ENCODE measurements at places on chromosomes 6 and 20. TPM values are rescaled to one million over a fixed set of nuclear protein-coding genes. Genes with fewer than 3 reads are reported as not detected.
A peak's percentile ranks its signal among the peaks of the same experiment; 100 is the strongest.

DNA sequence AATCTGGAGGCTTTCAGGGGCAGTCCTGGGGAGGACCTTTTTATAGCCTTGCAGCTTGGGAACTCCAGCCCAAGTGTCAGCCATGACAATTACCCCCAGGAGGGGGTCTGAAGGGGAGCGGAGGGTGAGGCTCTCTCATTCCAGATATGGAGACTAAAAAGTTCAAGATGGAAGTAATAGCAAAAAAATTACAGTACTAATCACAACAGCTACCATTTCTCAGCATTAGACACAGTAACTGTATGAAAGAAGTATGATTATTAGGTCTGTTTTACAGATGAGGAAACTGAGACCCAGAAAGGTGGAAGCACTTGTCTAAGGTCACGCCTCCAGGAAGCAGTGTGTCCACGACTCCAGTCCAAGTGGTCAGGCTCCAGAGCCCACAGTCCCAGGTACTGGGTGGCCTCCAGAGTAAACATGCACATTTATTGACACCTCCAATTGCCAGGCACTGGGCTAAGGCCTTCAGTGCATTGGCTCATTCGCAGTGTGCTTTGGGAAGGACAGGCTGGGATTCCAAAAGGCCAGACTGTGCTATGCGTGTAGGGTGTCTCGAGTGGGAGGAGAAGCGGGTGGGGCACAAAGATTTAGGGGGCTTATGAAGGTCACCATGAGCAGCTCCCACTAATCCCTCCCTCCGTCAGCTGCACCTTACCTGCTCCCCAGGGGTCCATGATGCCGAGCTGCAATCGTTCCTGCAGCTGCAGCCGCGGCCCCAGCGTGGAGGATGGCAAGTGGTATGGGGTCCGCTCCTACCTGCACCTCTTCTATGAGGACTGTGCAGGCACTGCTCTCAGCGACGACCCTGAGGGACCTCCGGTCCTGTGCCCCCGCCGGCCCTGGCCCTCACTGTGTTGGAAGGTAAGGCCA lies 2.3 kb downstream of the NRSN2 start:
- no peak for DNase-seq

GRCh38 chr20:58642441-58642840 lies 8.6 kb upstream of the STX16 start:
- DNase-seq = no peak

- DNase-seq = peak; percentile 23
Observed at GRCh38 chr20:36830791-36831691, 44.9 kb upstream of the TLDC2 start.

DNA sequence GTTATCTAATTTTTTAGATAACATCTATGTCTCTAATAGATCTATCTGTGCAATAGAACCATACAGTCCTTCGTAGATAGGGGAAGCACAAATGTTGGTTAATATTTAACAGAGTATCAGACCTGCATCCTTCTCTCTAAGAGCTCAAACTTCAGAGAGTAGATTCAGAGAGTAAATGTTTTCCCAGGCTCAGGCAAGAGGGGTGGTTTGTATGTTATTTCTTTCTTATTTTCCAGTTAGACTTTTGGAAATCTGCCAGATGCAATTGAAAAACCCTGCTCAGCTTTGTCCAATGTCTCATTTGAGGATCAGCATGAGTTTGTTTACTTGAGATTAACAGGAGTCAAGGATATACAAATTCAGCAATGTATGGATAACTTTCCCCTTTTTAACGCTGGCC lies 361.9 kb downstream of the BCKDHB start:
- DNase-seq = no peak

GRCh38 chr6:2196079-2196679 lies 49.2 kb downstream of the GMDS start:
- DNase-seq = peak; percentile 61

DNA sequence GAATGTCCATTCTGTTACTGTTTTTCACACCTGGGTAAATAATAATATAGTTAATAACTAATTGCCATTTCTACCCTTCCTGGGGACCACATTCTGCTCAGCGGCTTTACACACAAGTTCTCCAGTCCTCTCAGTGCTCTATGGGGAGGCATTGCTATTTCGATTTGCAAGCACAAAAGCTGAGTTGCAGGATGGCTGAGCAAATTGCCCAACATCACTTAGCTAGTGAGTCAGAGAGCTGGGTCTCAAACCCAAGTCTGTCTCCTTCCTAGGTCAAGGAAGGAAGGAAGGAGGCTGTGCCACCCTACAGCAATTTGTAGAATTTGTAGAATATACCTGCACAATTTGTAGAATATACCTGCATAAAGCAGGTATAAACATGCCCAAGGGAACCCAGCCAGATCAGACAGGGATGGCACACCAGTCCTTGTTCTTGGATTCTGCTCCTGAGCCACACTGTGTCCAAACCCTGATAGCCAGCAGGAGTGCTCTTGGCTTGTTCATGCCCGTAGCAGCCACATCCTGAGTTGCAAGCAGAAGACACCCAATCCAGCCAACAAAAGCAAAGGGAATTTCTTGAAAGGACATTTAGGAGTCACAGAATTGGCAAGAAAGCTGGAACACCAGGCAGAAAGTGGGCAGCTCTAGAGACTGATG lies 56.9 kb downstream of the LY86 start:
- DNase-seq = no peak

DNA sequence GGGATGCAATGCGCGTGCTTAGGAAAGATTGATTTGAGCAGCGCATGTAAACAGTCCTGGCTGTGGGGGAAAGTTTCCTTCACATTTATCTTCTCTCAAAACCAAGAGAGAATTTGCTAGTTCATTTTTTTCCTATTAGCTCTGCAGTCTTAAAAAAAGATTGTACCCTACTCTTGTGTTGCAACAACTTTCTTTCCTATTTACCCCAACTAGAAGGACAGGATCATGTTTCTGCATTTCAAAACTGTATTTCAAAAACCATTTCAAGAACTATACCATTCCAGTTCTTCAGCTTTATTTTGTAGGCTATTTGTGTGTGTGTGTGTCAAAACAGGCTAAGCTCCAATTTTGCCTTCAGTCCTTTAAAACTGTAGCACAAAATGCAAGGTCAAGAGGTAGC lies 473.1 kb downstream of the KIF16B start:
- no peak for DNase-seq

GRCh38 chr6:42598300-42598699 lies 34.5 kb downstream of the UBR2 start:
- DNase-seq = no peak

DNA sequence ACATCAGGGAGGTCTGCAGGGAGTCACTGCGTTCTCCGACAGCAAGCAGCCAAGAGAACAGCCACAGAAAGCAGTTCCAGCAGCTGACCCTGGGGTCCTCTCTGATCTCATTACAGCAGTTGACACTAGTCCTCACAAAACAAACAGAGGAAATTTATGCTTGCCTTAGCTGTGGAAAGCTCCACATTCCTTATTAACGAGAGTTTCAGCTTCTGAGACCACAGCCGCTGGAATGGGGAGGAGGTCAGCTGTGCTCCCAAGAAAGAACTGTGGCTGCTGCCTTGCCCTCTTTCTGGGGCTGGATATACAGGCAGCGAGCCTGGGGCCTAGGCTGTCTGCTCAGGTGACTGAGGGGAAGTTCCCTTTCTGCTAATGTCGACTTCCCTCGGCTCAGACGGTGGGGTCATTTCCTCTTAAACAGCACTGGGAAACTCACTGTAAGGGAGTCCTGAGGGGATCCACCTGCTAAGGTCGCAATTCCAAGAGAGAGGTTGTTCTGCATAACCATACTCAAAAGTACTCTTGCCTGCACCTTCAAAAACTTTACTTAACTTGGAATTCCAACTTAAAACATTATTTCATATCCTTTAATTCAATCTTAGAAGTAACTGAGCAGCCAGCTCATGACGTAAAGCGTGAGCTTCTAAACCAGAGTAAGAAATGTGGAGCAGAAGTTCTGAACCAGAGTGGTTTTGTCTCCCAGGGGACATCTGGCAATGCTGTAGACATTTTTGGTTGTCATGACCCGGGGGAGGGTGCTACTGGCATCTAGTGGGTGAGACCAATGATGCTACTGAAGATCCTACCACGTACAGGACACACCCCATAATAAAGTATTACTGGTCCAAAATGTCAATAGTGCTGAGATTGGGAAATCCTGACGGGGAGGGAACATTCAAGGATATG lies 80.3 kb downstream of the BACH2 start:
- DNase-seq = peak; percentile 35

DNA sequence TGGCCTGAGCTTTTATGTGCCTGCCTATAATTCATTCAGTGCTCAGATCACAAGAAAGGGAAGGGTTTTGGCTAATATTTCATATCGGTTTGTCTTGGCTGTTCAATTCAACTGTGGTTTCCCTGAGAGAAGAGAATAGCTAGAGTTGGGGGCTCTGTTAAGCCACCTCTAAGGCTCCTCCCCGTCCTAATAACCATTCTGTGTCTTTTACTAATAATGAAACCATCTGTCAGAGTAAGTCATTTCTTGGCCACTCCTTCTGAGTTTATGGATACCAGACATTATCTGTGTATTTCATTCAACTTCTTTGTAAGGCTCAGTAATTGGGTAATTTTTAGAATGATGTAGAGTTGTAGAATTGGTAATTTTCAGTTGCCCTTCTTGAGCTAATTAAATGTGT lies 5.2 kb downstream of the STX11 start:
- no peak for DNase-seq

DNA sequence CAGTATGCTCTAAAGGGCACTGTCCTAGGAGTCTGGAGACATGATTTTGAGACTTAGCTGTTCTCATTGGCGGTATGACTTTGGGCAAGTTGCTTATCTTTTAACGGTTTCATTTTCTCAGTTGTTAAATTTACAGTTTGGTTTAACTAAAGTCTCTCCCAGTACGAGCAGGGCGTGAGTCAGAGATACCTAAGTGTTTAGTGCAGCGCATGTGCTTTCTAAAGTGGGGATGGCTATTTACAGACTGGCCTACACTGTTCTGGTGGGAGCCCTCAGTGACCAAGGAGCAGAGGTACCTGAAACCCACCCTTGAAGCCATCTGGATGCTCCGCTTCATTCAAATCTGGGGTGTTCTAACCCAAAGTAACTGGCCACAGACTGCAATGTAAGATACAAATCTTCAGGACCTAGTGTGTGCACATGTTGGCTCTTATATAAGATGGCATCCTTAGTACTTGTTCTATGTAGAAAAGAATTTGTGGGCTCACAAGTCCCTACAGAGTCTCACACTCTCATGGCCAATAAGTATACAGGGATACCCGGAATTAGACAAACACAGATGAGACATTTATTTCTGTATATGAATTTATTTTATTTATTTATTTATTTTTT lies 10.7 kb downstream of the MSH5 start:
- peak; percentile 66 for DNase-seq

GRCh38 chr6:138226700-138227315 lies 8.5 kb upstream of the PBOV1 start:
- no peak for DNase-seq

GRCh38 chr6:135224037-135224647 lies 43.0 kb downstream of the MYB start:
- no peak for DNase-seq

DNA sequence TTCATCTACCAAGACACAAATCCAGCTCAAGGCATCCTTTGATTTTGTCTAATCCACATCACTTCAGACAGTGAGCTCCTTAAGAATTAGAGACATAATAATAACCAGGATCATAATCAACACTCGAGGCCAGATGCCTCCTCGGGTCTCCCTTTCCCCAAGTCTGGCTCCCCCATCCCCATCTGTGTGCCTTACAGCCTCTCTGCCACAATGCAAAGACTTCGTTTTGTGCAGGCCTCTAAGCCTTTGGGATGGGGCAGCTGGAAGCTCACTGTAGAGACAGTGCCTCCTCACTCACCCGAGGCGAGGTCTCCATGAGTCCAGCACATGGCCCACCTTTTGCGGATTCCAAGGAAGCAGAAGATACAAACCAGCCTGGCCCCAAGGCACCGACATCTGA lies 30.3 kb downstream of the LRFN2 start:
- no peak for DNase-seq

GRCh38 chr6:158569036-158569435 lies 9.1 kb downstream of the TMEM181 start:
- no peak for DNase-seq

GRCh38 chr6:52543262-52543661 lies 33.6 kb downstream of the TRAM2 start:
- DNase-seq = peak; percentile 68

DNA sequence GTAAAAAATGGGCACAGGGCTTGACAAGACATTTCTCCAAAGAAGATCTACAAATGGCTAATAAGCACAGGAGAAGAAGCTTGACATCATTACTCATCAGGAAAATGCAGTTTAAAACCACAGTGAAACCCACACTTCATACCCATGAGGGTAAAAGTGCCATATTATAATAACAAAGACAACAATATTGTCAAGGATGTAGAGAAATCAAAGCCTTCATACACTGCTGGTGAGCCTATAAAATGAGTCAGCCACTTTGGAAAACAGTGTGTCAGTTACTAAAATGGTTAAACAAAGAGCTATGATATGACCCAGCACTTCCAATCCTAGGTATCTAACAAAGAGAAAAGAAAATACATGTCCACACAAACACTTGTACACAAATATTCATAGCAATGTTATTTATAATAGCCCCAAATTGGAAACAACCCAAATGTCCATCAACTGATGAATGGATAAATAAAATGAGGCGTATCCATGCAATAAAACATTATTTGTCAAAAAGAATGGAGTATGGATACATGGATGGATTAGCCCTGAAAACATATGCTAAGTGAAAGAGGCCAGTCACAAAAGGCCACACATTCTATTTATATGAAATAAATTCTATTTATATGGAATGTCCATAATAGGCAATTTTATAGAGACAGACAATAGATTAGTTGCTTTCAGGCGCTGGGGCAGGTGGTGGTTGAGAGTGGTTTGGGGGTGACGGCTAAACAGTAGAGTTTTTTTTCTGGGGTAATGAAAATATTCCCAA lies 11.5 kb upstream of the IL20RA start:
- no peak for DNase-seq

- peak; percentile 35 for DNase-seq
Observed at GRCh38 chr6:127561660-127562059, 15.3 kb upstream of the C6orf58 start.

DNA sequence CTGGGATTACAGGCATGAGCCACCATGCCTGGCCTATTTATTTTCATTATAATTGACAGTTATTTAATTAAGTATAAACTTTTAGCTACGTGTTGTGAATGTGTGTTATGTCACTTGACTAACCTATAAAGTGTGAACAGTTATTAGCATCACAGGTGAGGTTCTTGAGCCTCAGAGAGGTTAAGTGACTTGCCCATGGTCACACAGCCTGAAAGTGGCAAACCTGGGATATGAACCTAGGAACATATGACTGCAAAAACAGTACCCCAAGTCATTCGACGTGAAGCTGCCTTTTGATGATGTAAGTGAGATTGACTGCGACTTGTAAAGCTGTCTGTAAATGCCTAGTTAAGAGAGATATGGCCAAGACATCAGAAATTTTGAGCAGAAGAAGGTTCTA lies 77.9 kb upstream of the SALL4 start:
- DNase-seq = no peak

Gene PGC
- total RNA-seq = not detected

Gene ZMYND8
- 24.0 TPM for total RNA-seq

Gene CALHM6
- 0.83 TPM for total RNA-seq

Gene RGS17
- total RNA-seq = 1.7 TPM

Gene CCN5
- not detected for total RNA-seq

Gene LHFPL5
- total RNA-seq = not detected

Gene CST4
- total RNA-seq = not detected

Gene MUCL3
- total RNA-seq = not detected

Gene CD24
- 0.28 TPM for total RNA-seq

Data from IMR-90 (cell line).